ENCODE measurements at places on chromosomes 3 and 15. TPM values are rescaled to one million over a fixed set of nuclear protein-coding genes. Genes with fewer than 3 reads are reported as not detected.

DNA sequence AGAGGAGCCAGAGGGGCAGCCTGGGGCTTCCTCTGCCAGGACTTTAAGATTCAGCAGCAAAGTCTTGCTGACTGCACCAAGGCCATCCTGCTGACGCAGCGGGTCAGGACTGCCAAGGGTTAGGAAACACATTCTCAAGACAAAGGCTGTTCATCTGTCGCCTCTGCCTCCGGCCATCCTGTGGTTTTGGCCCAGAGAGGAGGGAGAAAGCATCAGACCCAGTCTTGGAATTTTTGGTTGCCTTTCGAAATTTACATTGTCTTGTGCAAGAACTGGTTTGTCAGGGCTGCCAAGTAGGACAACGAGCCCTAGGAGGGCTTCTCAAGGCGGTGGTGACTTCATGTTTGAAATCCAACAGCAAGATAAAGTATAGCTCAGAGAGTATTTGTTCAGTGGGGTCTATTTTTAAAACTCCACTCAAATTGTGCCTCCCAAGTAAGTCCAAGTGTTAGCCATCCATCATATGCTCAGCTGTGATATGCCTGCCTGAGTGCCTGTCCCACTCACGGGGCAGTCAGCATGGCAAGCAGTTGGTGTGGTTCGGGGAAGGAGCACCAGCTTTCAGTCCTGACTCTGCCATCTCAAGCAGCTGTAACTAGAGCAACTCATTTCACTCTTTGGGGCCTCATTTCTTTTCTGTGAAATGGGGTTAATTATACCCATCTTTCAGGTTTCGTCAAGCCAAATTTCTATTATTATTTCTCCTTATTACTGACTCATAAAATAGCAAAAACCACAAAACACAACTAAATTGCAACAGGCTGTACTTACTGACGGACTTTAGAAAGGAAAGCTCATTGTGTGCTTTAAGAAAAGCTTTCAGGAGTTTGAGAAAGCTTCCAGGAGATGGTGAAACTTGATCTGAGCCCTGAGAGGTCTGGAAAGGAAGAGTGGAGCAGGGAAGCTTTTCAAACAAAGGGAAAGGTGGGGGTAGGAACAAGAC, 42.4 kb upstream of the RHO start:
- no peak for DNase-seq

INSYN1 gene
- polyA plus RNA-seq, result 1.9 TPM

DNA sequence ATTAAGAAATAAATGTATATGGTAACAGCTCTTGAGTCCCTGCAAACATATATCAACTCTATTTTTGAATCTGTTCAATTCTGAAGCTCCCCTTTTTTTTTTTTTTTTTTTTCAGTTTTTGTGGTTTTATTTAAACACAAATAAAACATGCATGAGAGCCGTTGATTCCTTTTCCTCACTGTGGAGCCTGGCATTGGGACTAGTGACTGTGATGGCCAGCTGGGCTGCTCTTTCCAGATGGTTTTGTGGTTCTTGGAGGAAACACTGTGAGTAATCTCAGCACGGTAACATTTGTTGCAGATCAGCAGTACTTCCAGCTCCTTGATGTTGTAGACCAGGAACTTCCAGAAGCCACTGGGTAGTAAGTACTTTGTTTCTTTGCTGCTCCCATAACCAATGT, 15.9 kb downstream of the EMC7 start:
- DNase-seq, result no peak

IQCF5 gene
- not detected for polyA plus RNA-seq

DNA sequence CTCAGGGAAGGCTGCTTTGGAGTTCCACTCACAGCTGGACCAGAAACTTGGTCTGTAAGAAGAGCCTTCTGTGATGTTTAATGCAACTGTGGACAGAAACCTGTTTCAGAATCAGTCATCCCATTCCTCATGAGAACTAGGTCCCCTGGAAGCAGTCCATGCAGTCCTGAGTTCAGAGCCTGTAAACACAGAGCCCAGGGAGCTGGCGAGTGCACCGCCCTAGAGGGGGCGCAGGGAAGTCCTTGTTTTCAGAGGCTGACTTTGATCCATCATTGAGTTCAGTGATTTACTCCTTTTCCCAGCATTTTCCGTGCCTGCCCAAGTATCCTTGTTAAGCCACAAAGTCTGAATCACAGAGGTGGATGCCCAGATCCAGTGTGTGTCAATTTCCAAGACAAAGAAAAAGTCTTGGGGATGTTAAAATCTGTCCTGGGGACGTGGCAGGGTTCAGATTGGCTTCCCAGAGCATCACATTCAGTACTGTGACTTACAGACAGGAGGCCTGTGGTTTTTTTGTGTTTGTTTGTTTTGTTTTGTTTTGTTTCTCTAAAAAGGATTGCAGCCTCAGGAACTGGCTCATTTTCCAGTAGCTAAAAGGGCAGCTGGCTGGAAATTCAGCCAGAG, 9.8 kb upstream of the TXNRD3 start:
- no peak for DNase-seq

DNA sequence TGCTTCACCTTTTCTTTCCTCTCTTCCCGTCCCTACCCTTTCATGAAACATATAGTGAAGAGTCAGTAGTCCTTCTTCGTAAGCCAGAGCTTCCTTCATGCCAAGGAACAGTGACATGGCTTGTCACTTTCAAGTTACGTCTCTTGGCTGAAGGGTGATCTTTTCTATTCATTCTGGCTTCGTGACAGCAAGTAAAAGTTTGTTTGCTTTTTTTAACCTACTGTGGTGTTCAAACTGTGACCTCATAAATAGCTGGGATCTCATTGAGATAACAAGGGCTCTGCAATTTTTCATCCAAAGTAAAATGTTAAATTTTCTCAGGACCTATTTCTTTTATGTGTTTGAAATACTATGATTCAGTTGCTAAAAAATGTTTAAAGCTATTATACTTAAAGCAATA, 10.5 kb downstream of the CDIN1 start:
- DNase-seq, result no peak

DNA sequence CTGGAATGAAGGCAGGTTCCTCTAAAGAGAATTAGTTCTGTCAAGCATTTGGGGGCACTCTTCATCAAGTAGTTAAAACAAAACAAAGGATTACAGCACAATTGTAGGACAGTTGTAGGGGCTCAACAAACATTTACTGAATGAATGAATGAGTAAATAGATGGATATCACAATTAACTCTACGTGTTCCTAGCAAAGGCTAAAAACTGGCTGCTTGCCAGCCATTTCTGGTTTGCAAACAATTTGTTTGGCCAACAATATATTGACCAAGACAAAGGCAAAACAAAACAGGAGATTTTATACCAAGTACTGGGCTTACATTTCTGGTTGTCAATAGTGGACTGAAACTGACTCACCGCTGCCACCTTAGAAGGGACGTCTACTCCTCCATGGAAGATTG, 116.8 kb downstream of the ZNF280D start:
- DNase-seq, result no peak

- DNase-seq, result no peak
Measured at GRCh38 chr3:140726066-140726465, 48.2 kb downstream of the TRIM42 start.

TMC3 gene
- 5.3 TPM for polyA plus RNA-seq

- DNase-seq, result no peak
Measured at GRCh38 chr15:82186719-82187406, 75.7 kb downstream of the EFL1 start.

GRCh38 chr3:10279384-10280176, 13.2 kb downstream of the GHRL start:
- no peak for DNase-seq

DNA sequence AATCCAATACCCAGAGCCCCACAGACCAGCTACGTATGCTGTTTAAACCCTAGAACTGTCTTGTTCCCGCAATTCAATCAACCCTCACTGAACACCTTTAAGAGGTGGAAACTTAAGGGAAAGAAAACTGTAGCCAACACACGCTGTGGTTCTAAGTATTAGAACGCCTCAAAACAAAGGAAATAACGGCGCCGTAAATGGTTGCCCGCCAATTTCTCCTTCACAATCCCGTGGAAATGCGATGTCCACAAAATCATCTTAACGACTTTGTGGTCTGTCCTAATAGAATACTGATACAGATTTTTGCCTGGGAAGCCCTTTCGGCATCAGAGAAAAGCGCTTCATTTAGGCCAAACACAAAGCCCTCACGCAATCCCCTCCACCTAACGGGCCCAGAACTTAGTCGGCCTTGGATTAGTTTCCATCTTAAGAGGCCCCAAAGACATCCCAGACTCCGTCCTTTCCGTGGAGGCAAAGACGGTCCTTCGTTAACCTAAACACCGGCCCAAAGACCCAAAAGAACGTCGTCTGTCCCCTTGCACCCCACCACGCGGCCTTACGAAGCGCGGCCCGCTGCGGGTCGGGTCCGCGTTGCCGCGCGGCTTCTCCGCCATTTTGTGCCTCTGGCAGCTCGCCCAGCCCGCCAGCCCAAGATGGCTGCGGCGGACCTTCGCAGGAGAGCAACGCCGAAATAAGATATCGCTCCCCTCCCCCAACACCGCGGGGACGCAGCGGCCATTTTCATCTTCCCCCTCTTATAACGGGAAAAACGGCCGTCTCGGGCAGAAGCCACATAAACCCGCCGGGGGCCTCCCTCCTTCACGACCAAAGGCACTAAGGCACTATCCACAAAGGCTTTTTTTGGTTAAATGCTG, 763 bp downstream of the TRA2B start:
- DNase-seq, result peak; percentile 80

EIF4E3 gene
- polyA plus RNA-seq, result 9.4 TPM

DNA sequence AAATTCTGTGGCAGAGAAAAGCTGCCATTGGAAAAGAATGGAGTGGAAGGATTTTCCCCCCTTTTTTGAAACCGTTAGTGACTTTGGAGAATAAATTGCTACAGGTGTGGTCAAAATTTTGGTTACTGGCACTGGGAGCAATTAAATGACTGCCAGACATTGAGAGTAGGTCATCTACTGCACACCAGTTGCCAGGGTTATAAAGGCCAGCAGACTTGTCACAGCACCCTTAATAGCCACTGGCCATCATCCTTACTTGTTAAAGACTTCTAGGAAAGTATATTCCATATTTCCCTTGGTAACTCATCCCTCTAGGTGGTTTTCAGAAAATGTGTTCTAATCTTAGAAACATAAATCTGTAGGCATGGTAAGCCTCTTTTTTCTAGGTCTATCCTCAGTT, 8.0 kb downstream of the PIK3CA start:
- no peak for DNase-seq

DNA sequence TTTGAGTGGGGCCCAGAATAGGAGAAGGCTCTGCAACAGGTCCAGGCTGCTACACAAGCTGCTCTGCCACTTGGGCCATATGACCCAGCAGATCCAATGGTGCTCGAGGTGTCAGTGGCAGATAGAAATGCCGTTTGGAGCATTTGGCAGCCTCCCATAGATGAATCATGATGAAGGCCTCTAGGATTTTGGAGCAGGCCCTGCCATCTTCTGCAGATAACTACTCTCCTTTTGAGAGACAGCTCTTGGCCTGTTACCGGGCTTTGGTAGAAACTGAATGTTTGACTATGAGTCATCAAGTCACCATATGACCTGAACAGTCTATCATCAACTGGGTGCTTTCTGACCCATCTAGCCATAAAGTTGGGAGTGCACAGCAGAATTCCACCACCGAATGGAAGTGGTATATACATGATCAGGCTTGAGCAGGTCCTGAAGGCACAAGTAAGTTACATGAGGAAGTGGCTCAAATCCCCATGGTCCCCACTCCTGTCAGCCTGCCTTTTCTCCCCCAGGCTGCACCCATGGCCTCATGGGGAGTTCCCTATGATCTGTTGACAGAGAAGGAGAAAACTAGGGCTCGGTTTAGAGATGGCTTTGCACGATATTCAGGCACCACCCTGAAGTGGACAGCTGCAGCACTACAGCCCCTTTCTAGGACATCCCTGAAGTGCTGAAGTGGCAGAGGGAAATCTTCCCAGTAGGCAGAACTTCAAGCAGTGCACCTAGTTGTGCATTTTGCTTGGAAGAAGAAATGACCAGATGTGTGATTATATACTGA, 971.4 kb downstream of the MCTP2 start:
- no peak for DNase-seq

GRCh38 chr3:61983479-61983878, 389.9 kb downstream of the FEZF2 start:
- no peak for DNase-seq

GRCh38 chr15:83657549-83657948, 3.6 kb downstream of the ADAMTSL3 start:
- DNase-seq, result no peak

DNA sequence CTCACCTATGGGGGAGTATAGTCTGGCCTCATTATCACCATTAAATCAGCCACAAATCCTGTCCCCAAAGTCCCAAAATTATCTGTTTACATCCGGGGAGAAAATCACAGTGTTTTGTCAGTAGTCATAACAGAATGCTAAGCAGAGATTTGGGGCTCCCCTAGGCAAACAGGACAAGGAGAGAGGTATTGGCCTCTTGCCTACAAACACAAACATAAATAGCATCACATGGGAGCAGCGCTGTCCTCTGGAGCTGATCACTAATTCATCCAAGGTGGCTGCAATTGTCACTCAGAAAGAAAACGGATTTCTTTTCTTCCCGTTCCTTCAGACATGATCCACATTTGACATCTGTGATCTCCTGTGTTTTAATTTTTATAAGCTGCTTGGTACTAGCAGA, 1028.1 kb downstream of the NTRK3 start:
- DNase-seq, result no peak

ANKRD63 gene
- not detected for polyA plus RNA-seq

- no peak for DNase-seq
Measured at GRCh38 chr15:81118361-81118760, 15.7 kb upstream of the CFAP161 start.

- no peak for DNase-seq
Measured at GRCh38 chr3:112904786-112905185, 58.1 kb upstream of the CD200R1L start.

GOLGA6L7 gene
- not detected for polyA plus RNA-seq

DNA sequence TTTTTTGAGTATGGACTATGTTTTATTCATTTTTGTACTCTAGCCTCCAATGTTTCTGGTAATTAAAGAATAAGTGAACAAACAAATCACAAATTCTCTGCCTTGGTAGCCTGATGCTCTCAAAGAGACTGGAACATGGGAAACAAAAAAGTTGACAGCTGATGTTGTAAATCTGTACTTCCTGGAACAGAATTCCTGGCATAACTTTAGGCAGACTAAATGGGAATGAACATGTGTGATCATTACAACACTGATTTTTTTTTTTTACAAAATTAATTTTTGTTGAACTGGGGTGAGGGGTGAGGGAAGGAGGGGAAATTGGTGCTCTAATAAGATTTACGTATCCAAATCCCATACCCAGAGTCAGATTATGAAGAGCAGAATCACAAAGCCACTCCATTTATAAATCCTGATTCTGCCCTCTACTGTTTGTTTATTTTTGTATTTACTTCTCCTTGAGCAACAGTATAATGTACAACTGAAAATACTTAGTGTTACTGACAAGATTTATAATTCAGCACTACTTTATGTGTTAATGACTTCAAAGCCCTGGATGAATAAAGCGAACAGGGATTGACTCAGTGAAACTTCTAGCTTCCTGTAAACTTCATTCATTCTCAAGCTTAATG, 165.0 kb downstream of the FRMD5 start:
- no peak for DNase-seq

NTRK3 gene
- polyA plus RNA-seq, result not detected

SLC35G2 gene
- not detected for polyA plus RNA-seq

- DNase-seq, result no peak
Measured at GRCh38 chr3:186268616-186269448, 93.2 kb downstream of the DGKG start.

All from small intestine (tissue), 16 donors.